ENCODE measurements at places on chromosomes 7 and 10. TPM values are rescaled to one million over a fixed set of nuclear protein-coding genes. Genes with fewer than 3 reads are reported as not detected.

The OR6B1 gene
- not detected for total RNA-seq

The PCLO gene
- 2.9 TPM for total RNA-seq

The UNCX gene
- not detected for total RNA-seq

- DNase-seq, result no peak
These were observed 502.8 kb downstream of the TCERG1L start for GRCh38 chr10:130808686-130809085.

The TSPAN33 gene
- 7.4 TPM for total RNA-seq

Measured in esophagus muscularis mucosa (tissue), 4 donors.